Activated CD4-positive, alpha-beta T cell treated with anti-CD3 and anti-CD28 coated beads for 48 hours (primary cell): ENCODE measurements at places on chromosomes 1 and 21.

GRCh38 chr1:234745844-234746797, 136.1 kb upstream of the IRF2BP2 start:
- no peak for DNase-seq

DNA sequence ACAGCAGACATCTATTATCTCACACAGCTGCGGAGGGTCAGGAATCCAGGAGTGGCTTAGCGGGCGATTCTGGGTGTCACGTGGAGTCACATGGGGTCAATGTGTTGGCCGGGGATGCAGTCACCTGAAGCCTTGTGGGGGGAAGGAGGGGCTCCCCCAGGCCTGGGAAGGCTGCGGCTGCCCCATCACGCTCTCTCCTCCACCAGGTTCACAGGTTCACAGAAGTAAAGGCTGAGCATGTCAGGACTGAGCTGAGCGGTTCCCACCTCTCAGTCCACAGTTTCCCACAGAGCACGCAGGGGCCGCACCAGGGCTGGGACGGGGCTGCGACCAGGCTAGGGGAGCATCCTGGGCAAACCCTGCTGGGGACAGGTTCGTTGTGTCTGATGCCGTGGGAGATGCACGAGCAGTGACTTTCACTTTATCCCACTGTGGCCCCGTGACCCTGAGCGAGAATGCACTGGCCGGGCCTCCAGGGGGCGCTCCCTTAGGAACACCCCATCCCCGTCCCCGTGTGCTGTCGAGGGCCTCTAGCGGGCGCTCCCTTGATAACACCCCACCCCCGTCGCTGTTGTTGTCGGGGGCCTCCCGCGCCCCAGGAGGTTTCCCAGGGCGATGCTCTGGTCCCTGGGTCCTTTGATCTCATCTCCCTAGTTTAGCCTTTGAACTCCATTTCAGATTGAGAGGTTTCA, 73.2 kb upstream of the TRAPPC10 start:
- peak; percentile 94 for DNase-seq

DNA sequence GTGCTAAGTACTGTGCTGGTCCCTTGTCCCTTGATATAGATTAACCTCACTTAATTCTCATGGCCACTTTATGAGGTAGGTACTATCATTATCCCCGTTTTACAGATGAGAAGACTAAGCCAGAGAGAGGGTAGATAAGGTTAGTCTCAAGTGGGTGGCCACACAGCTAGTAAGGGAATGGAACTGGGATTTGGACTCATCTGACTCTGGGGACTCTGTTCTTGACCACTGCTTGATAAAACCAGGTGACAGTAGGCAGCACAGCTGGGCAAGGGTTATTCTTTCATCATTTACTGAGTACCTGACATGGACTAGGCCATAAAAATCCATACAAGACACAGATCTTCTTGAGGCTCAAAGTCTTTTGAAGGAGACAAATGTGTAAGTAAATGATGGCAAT, 37.2 kb upstream of the PPP2R5A start:
- DNase-seq = no peak

DNA sequence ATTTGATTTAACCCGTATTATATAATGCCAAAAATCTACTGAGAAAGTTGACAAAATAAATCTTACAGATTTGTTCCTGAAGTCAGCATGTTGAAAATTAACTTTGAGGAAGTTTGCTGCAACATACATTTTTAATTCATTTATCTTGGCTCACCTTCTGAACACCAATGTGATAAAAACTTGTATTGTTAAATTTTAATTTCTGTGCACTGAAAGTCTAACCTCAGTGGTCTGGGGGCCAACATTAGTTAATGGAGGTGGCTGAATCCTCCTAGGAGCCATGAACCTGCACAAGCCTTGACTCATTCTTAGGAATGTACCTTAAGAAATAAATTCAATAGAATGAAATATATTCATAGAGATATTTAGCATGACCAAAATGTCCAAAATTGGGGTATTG, 95.3 kb downstream of the ADSS2 start:
- DNase-seq = no peak

DNA sequence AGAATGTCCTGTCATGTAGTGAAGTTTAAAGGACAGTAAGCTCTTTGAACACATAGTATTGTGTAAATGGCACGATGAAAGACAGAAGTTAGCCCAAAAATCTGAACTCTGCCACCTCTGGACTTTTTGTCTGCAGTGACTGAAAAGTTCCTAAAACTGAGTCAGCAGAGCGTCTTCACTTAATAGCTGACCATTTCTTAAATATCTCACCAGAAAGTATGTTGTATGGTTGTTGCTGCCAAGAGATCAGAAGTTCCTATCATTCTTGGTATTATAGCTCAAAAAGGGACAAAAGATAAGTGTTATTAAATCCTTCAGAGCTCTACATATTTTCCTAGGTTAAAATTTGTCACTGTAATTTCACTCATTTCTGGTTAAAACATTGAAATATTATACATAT, 1003.0 kb downstream of the TTLL7 start:
- DNase-seq = no peak
